ENCODE measurements at places on chromosomes 12 and 14.

- no peak for DNase-seq
These were observed 9.5 kb upstream of the LRTM2 start for GRCh38 chr12:1810931-1811280.

DNA sequence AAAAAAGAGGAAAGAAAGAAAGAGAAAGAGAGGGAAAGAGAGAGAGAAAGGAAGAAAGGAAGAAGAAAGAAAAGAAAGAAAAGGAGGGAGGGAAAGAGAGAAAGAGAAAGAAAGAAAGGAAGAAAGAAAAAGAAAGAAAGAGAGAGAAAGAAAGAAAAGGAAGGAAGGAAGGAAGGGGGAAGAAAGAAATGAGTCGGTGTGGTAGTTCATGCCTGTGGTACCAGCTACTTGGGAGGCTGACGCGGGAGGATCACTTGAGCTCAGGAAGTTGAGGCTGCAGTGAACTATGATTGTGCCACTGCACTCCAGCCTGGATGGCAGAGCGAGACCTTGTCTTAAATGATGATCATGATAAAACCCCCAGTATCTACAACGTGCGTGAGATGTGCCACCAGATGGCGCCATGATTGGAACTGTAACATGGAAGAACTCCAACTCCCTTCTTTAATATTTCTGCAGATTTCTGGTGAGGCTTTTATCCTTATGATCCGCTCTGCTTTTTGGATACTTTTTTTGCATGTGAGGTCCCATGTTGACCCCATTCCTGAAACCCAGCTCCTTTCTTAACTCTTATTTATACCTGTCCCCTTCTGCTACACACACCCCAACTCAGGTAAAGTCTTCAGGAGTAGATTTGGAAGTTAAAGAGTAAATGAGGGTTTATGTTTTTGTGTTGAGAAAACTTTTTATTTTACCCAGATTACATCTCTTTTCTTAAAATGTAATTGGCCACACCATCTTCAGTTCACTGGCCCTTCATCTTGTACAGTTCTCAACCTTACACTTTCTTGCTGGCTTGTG lies 25.6 kb downstream of the RNASE10 start:
- peak; percentile 62 for DNase-seq

- no peak for DNase-seq
These were observed 110.3 kb downstream of the DICER1 start for GRCh38 chr14:95046711-95047681.

DNA sequence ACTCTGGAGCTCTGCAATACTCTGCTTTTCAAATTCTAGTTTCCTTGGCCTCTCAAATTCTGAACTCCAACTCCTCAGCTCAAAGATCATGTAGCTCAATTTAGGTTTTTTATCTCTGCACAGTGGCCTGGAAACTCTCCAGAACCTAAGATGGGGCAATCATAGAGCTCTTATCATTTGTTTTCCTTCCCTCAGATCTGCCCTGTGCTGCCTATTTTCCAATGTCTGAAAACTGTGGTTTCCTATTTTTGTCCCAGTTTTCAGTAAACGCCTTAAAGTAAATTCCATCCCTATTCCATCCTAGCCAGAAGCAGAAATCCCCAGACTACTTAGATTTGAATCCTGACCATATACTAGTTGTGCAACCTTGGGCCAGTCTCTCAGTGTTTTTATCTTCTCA lies 73.2 kb downstream of the CEP83 start:
- DNase-seq, result no peak

DNA sequence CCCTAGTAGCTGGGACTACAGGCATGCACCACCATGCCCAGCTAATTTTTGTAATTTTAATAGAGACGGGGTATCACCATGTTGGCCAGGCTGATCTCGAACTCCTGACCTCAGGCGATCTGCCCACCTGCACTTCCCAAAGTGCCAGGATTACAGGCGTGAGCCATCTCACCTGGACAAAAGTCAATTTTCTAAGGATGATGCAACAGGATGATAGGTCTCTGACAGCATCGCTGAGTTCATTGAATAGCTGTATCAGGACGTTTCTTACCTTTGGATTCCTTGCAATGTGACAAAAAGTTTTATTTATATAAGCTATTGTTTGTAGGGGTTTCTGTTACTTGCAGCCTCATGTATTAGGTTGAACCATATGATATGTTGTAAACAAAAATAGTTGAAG lies 55.5 kb upstream of the PCED1B start:
- DNase-seq, result no peak

- no peak for DNase-seq
These were observed 6.4 kb downstream of the BCL11B start for GRCh38 chr14:99265571-99265970.

- no peak for DNase-seq
These were observed 106.0 kb downstream of the BRMS1L start for GRCh38 chr14:35932136-35932535.

DNA sequence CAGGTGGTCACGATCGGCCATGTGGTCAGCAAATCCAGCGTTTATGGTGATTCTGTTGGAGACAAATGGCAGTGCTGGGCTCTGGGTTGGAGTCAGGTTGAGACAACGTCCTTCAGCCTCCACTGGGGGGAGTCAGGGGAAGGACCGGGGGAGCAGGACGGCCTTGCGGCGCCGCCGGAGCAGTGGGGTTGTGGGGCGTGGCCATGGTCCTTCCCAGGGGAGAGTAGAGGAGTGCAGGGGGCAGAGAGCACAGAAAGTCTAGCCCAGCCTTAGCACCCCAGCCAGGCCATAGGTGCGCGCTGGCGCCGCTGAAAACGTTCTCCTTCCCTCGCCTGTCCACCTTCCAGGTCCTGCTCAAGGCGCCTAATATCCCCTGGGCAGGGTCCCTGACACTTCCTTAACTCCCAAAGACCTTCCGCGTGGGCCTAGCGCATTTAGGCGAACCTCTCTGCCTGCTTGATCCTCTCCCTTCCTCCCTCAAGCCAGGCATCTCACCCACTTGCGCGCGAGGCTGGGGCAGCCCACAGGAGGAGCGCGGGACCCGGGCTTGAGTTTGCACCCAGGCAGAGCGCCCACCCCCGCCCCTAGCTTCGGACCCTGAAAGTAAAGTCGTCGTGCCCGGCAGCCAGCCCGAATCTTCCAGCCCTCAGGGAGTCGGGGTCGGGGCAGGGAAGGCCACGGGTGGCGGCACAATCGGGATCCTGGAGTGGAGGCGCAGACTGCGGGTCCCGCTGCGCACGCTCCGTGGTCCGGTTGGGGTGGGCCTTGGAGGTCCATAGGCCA lies 3.1 kb upstream of the KIF26A start:
- DNase-seq, result no peak

DNA sequence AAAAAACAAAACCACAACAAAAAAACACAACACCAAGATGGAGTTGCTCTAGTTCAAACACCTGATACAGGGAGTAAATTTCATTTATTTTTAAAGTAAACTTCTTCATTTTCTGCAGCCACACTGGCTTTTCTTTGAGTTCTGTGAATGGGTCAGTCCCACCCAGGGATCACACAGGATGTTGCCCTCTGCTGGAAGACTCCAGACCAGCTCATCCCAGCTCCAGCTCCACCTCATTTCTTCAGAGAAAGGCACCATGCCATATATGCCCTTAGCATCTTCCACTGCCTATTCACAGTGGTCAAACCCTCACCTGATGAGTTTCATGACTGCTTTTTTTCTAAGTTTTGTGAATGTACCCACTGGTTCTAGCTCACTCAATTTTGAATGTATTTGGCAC lies 8.0 kb downstream of the GLIPR1 start:
- DNase-seq, result no peak

- peak; percentile 73 for DNase-seq
These were observed 2.0 kb upstream of the SETD1B start for GRCh38 chr12:121801595-121802484.

DNA sequence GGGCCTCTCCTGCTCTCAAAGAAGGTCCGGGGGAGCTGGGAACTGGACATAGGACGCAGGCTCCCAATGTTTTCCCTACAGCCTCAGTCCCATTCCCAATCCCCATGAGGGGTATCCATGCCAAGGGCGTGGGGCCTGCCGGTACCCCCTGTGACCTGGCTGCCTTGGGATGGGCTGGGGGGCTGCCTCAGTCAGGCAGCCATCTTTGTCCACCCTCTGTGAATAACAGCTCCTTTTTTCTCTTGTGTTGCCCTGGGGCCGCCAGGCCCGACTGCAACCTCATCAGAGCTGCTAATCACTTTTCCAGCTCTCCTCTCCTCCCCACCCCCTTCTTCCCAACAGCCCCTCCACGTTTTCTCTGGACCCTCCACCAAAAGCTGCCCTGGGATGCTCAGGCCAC lies 11.2 kb downstream of the FIGNL2 start:
- DNase-seq, result no peak

- DNase-seq, result no peak
These were observed 14.1 kb upstream of the NOP2 start for GRCh38 chr12:6582196-6582595.

- DNase-seq, result peak; percentile 2
These were observed 7.0 kb downstream of the AREL1 start for GRCh38 chr14:74705613-74706500.

GRCh38 chr12:75550401-75551240 lies 39.2 kb upstream of the KRR1 start:
- DNase-seq, result peak; percentile 69

DNA sequence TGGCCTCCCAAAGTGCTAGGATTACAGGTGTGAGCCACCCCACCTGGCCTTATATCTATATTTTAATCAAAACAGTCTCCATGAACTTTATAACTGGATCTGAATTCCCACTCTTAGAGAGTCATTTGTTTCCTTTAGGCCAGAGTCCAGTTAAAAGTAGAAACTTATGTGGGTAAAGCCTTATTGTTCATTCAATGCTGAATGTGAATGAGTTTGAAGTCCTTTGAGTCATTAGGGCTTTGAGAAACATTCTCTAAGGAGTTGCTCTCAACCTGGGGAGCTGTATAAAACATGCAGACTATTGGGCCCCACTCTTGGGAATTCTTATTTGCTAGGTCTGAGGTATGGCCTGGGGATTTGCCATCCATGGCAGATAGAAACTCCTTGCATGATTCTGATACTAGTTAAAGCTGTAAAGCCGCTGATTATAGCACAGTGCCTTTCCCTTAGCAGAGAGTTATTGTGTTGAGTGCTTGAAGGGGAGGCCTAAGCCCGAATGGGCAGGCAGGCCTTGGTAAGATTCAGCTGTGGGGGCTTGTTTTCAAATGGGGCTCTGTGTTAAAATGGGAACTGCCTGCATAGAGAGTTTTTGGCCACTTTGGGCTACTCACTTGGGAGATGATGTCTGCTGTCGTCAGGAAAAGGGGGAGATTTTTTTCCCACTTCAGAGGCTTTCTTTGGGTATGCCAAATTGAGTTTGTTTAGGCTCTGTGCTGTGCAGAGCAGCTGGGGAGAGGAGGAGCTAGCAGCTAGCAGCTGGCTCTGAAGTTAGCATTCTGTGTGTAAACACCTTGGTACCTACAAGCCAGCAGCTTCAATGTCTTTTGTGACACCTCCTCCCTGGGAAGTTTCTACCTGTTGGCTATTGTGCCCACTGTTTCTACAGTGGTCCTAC lies 117.5 kb downstream of the DACT1 start:
- DNase-seq, result peak; percentile 74

DNA sequence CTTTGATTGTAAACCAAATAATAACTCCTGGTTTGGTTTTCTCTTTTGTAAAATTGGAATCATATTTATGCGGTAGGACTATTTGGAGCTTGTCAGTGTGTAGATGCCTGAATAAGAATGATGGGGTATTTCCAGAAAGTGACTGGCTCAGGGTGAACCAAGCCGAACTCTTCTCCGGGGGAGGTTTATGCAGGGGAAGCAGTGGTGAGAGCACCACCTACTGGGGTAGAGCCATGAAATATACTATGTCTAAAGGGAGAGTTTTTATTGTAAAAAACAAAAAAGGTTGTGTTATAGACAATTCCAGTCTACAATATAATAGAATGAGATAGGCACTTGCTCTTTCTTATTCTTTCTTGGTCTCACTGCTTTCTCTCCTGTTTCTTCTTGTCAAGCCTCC lies 222.9 kb upstream of the SLC16A7 start:
- DNase-seq, result no peak

DNA sequence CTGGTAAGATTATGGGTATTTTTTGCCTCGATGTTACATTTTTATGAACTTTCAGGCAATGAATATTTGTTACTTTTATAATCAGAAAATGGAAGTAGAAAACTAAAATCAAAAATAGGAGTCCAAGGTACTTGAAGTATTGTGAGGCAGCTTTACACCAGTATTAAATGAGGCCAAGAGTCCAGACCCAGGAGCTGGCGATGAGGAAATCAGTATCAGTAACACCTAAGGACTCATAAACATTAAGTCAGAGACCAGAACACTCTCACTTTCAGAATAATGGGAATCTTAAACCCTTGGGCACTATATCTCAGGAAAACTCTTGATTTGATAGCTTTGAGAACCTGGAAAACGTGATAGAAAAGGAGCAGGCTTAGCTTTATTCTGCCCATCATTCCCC lies 208.8 kb downstream of the GXYLT1 start:
- no peak for DNase-seq

All from NCI-H1105 (cell line).